Ammon's horn (tissue), 1 donor: ENCODE measurements at places on chromosomes 5 and 9.
A peak's percentile ranks its signal among the peaks of the same experiment; 100 is the strongest.

- no peak for DNase-seq
These were observed 261.6 kb downstream of the GLIS3 start for GRCh38 chr9:4038182-4038723.

GRCh38 chr9:35335164-35335563 is 154.7 kb upstream of the RUSC2 start:
- DNase-seq: no peak

- DNase-seq: no peak
These were observed 11.5 kb upstream of the FAF2 start for GRCh38 chr5:176436656-176437055.

- DNase-seq: no peak
These were observed 154.4 kb upstream of the PRLR start for GRCh38 chr5:35384658-35385057.

- peak; percentile 35 for DNase-seq
These were observed 58.8 kb downstream of the SNX30 start for GRCh38 chr9:112809351-112809848.

DNA sequence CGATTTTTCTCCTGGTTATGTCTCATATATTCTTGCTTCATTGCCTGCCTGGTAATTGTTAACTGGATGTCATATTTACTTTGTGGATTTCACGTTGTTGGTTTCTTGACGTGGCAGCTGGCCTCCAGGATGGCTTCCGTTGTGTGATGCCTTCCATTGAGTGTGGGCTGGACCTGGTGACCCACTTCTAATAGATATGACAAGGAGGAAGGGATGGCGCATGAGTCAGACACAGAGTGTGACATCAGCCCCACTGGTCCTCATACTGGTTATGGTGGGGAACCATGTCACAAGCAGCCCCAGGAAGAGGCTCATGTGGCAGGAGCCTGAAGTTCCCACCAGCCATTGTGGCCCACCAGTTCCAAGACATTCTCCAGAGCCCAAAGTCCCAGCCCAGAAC is 6.4 kb upstream of the PAEP start:
- DNase-seq: no peak

DNA sequence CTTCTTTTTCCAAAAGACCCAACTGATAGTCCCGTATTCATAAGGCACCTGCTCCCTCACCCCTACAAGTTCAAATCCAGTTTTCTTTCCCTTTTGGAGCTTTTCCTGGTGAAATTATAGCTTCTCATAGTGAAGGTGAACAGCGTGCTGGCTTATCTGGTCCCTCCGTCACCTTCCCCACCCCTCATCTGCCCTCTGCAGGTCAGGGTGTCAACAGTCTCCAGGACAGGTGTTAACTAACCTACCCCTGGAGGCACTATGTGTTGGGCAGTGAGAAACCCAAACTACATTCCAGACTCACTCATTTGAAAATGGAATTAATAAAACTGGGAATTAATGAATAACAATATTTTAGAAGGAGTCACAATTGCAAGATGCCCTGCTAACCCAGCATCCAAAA is 109.0 kb upstream of the TAS2R1 start:
- DNase-seq: no peak

DNA sequence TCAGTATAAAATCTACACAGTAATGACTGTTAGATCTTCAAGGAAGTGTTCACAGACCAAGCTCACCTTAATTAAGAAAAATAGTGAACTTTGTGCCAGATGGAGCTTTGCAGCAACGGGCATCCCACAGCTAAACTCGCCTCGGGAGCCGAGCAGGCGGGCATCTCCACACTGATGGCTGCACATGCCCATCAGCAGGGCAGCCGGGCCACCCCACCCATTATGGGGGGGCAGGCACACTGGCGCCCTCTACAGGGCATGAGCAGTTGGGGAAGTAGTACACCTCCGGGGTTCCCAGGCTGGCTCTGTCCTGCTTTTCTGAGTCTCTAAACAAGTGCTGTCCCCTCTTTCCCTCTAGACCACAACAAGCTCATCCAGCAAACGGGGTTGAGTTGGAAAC is 21.6 kb downstream of the ANKS6 start:
- DNase-seq: no peak

DNA sequence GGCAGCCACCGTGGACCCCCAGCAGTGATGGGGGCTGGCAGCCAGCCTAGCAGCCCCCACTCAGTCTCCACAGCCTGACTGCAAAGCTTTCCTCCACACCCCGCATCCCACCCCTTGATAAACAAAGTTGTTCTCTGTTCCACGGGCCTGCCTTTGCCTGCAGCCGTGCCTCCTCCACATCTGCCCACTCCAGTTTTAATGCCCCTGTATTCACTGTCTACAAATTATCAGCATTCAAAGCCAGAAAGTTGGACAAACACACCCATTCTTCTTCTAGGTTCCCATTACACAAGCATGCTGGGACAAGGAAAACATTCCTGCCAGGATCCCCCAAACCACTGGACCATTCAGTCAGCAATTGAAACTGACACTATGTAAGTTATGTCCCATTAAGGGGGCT is 23.0 kb upstream of the NR5A1 start:
- no peak for DNase-seq

- no peak for DNase-seq
These were observed 137.3 kb downstream of the FSTL4 start for GRCh38 chr5:133474851-133475590.

DNA sequence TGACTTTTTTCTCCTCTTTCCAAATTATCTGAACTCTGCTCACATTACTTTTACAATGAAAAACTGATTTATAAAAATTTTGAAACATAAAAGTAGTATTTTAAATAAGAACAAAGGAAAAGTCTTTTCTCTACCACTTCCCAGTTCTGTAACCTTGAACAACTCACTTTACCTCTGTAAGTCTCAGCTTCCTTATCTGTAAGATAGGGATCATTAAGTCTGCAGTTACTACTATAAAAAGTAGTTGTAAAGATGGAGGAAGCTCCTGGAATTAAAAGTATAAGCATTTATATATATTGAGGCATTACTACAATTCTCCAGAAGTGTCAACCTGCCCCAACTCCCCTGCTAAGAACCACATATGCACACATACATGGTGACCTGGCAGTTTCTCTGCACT is 88.0 kb downstream of the TTC39B start:
- DNase-seq: no peak

GRCh38 chr5:135208555-135208902 is 174.5 kb upstream of the PITX1 start:
- no peak for DNase-seq

- DNase-seq: no peak
These were observed 90.7 kb downstream of the NR3C1 start for GRCh38 chr5:143312822-143313221.

DNA sequence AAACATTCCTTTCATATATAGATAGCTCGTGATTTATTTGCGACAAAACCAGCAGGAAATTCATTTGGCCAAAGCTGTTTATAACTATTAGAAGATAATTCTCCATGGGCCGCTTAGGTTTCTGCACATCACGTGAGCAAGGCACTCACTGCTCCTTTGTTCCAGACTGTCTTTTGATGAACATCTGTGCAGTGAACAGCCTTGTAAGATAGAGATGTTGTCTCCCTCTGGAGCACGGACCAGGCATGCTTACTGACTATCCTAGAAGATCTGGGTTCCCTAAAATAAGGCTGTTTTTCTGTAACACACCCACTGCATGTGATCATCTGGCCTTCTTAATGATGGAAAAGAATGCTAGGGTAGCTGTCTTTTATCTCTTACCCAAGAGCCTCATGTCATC is 30.9 kb downstream of the YIPF5 start:
- peak; percentile 56 for DNase-seq

- no peak for DNase-seq
These were observed 91.2 kb downstream of the RIC1 start for GRCh38 chr9:5720151-5720550.

GRCh38 chr9:117839862-117840261 is 135.7 kb downstream of the TLR4 start:
- no peak for DNase-seq

DNA sequence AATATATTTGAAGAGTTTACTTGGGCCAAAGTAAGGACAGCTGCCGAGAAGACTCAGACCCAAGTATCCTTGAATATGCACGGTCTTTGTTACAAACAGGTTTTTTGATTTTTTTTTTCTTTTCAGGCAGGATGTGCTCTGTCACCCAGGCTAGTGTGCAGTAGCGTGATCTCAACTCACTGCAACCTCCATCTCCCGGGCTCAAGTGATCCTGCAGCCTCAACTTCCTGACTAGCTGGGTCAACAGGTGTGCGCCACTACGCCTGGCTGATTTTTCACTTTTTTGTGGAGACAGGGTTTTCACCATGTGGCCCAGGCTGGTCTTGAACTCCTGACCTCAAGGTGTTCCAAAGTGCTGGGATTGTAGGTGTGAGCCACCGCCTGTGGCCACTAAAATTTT is 27.4 kb downstream of the JMY start:
- DNase-seq: no peak

- DNase-seq: no peak
These were observed 14.0 kb upstream of the TNIP1 start for GRCh38 chr5:151094852-151095245.

GRCh38 chr5:107368615-107369014 is 302.1 kb downstream of the EFNA5 start:
- DNase-seq: no peak

GRCh38 chr5:174436750-174437149 is 287.6 kb upstream of the MSX2 start:
- DNase-seq: no peak

- DNase-seq: peak; percentile 80
These were observed 60.1 kb downstream of the FAM174A start for GRCh38 chr5:100595152-100595811.

- DNase-seq: peak; percentile 66
These were observed 12.9 kb upstream of the FRRS1L start for GRCh38 chr9:109179801-109180523.

DNA sequence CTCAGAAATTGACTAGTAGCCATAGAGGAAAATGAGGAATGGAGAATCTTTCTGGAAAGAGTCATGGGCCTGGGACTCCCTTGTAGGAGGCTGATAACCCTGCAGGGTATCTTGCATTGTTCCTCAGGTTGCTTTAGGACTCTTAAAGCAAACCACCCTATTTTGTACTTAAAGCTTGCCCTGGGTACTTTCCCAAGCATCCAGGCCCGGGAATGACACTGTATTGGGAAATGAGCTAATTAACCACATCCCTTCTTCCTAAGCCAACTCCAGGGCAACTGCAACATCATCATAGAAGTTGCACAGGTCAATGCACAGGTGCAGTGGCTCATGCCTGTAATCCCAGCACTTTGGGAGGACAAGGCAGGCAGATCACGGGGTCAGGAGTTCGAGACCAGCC is 55.9 kb downstream of the UGCG start:
- DNase-seq: no peak

DNA sequence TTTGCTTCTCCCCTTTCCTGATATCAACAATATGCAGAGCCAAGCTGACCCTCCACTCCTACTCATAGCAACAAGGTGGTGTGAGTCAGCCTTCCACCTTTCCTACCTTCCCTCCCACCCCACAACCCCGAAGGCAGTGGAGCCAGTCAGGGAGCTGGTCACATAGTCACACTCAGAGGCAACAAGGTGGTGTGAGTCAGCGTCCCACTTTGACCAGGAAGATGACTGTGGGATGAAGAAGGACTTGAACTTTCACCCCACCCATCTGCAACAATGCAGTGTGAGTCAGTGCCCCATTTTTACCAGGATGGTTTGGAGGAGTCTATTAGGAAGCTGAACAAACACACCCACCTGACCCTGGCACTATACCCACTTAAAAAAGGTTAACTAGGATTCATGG is 30.1 kb upstream of the ZNF782 start:
- DNase-seq: no peak
